ENCODE measurements at places on chromosomes 12 and 14.

- no peak for DNase-seq
Observed at GRCh38 chr14:70898111-70898745, 9.0 kb upstream of the PCNX1 start.

DNA sequence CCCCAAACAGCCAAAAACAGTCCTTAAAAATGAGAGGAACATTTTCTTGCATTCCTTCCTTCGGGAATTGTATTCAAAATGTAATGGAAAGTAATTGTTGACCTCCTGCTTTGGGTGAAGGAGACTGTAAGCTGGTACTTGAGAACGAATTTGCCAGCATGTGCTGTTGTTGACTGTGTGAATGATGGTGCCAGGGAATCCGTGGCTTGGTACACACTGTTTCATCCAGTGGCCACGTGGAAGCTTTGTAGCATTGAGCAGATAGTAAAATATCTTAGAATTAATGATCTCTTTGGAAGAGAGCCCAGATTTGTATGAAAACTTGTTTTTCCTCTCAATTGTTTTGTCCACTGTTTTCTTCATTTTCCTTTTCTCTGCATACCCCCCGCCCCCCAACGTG is 1.7 kb downstream of the ASCL4 start:
- no peak for DNase-seq

GRCh38 chr12:22691319-22691718 is 66.3 kb downstream of the ETNK1 start:
- no peak for DNase-seq

GRCh38 chr12:95705143-95705542 is 85.4 kb downstream of the NTN4 start:
- DNase-seq, result no peak

- no peak for DNase-seq
Observed at GRCh38 chr12:123094349-123095077, 56.4 kb downstream of the PITPNM2 start.

- DNase-seq, result no peak
Observed at GRCh38 chr14:22488522-22489243, 100.3 kb downstream of the DAD1 start.

DNA sequence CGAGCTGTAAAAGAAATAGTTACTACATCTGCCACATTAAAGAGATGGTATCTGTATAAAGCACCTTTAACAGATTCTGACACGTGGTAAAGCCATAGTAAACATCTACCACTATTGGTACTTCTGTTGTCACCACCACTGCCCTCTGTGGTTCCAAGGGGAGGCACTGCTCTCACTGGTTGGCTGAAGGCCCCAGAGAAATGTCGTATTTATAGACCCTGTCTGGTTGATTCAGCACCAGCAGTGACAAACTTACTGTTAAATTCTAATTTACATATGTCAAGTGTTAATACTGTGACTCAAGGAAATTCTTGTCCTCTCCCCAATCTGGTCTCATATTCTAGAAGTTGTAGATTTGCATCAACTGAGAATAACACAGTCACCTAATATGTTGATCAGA is 281.1 kb downstream of the ERC1 start:
- DNase-seq, result no peak

DNA sequence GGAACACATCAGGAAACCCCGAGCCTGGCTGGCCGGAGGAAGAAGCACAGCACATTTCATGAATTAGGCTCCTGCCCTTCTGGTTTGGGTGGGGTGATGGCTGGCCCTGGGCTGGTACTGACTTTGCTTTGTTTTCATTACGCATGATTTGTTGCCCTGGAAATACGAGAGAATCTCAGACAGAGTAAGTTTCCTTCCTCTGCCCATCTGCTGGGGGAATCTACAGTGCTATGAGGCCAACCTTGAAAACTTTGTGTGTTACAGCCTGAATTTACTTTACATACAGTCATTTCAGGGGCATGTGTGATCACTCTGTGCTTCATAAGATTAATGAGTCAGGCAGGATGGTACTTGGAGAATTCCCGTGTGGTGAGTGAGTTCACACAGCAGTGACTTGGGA is 20.5 kb upstream of the SLC5A8 start:
- no peak for DNase-seq

All from stimulated activated CD4-positive, alpha-beta T cell treated with anti-CD3 and anti-CD28 coated beads, Interleukin-1b, Interleukin-23, amount 100 ng/mL, for 4 hours (primary cell).